ENCODE measurements at places on chromosomes 3 and 15. TPM values are rescaled to one million over a fixed set of nuclear protein-coding genes. Genes with fewer than 3 reads are reported as not detected.

The IVD gene
- 38.1 TPM for total RNA-seq

GRCh38 chr3:10392244-10392643 lies 71.3 kb upstream of the SEC13 start:
- no peak for DNase-seq
- peaks cover 2% of the 10 kb centered on the region for H3K27me3 ChIP-seq
- no peak overlapping the region for H3K27ac ChIP-seq

- H3K4me3 ChIP-seq, result no peak overlapping the region
- DNase-seq, result no peak
- peaks cover 6% of the 10 kb centered on the region for H3K36me3 ChIP-seq
- H3K4me1 ChIP-seq, result peaks cover 34% of the 10 kb centered on the region
- H3K27me3 ChIP-seq, result peaks cover 3% of the 10 kb centered on the region
- H3K27ac ChIP-seq, result no peak overlapping the region
These were observed 244.1 kb downstream of the LPP start for GRCh38 chr3:188397766-188398705.

The GOLGA6D gene
- not detected for total RNA-seq

The SLC51A gene
- not detected for total RNA-seq

The MESP1 gene
- 3.5 TPM for total RNA-seq

DNA sequence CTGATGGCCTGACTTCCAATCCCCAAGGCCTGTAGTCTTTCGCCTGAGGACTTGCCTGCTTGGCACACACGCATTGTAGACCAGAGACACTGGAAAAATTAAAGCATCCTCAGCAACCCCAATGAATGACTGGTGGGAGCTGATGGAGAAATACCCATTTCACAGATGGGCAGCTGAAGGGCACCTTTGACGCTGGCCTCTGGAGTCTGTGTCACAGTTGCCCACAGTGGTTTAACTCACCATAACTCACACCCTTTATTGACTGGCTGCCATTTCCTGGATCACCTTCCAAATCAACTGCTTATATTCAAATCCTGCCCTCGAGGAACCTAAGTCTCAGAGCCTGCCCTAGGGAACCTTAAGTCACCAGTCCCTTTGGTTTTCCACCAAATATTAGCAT lies 183.1 kb downstream of the SHQ1 start:
- no peaks in the 10 kb centered on the region for H3K27me3 ChIP-seq
- no peak overlapping the region for H3K27ac ChIP-seq
- DNase-seq, result no peak
- no peaks in the 10 kb centered on the region for H3K4me1 ChIP-seq
- no peak overlapping the region for H3K4me3 ChIP-seq

GRCh38 chr3:50124052-50124799 lies 30.9 kb upstream of the SEMA3F start:
- H3K27ac ChIP-seq, result no peak overlapping the region
- H3K4me3 ChIP-seq, result no peak overlapping the region
- H3K4me1 ChIP-seq, result no peaks in the 10 kb centered on the region
- DNase-seq, result no peak

- H3K36me3 ChIP-seq, result no peaks in the 10 kb centered on the region
- no peaks in the 10 kb centered on the region for H3K4me1 ChIP-seq
- H3K4me3 ChIP-seq, result no peak overlapping the region
- H3K27ac ChIP-seq, result no peak overlapping the region
- H3K27me3 ChIP-seq, result peaks cover 9% of the 10 kb centered on the region
These were observed 213.7 kb upstream of the P2RY1 start for GRCh38 chr3:152621006-152621868.

DNA sequence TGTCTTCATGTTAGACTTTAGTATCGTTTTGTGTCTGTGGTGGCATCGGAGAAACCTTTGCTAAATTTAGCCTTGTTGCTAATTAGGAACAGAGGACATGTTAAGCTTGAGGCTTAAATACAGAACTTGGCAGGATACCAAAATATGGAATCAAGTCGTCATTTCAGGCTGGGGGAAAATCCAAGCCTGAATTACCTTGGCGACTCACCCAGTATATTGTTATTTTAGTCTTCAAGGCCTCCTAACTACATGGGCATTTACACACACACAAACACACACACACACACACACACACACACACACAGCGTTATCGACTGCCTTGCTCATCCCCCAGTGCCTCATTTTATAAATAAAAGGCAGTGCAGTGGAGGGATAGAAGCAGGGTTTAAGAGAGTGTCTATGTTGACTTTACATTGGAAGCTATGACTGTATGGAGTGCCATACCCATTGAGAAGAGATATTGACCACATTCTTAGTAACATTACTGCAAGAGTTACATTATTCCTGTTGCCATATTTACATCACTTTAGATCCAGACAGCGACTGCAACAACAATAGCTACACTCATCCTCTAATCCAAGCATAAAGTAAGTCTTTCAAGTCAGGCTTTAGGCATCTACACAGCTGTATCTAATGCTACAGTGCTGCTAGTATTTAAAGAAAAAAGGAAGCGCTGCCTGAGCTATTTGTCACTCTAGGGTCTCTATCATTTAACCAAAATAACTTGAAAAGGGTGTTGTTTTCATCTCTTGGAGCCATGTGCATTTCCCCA lies 210.8 kb upstream of the SEMA6D start:
- H3K27ac ChIP-seq, result no peak overlapping the region
- DNase-seq, result no peak
- no peaks in the 10 kb centered on the region for H3K36me3 ChIP-seq

Measured in activated CD4-positive, alpha-beta memory T cell treated with anti-CD3 and anti-CD28 coated beads, Interleukin-2, amount 10 ng/mL, durations not matched to agents 7 days and 5 days (primary cell).